ENCODE measurements at places on chromosomes 5 and 9. TPM values are rescaled to one million over a fixed set of nuclear protein-coding genes. Genes with fewer than 3 reads are reported as not detected.
A peak's percentile ranks its signal among the peaks of the same experiment; 100 is the strongest.

DNA sequence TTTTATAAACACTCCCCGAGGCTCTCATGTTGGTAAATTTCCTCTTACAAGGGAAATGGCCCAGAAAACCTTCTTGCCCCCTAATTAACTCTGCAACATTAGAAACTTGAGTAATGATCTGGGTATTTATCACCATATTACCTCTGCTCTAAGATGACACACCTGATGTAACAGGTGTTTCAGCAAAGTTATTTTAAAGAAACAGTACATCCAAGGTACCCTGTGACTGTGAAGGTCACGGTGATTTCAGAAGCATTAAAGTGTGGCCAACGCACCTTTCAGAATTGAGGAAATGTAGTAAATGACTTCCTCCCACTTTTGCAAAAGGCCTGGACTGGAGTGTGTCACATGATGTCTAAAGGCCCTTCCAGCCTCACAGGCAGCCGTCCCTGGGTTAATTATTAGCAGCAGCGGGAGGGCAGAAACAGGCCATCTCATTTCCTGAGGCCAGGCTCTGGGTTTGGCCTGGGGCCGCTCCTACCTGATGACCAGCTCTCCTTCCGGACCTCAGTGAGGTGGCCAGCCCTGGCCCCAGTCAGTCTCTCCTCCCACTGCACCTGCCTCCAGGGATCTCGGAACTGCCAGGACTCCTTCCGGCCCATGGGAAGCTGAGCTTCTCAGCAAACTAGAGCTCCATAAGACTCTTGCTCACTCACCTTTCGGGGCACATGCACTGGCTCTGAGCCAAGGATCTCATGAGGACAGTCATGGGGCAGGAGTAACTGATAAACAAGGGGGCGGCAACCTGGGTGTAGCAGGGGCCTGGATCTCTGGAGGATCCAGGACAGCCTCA, 20.7 kb downstream of the PTPN3 start:
- peak; percentile 74 for DNase-seq
- peak overlapping the region; percentile 78 for H3K27ac ChIP-seq
- H3K4me3 ChIP-seq, result peak overlapping the region; percentile 41
- no peaks in the 10 kb centered on the region for H3K27me3 ChIP-seq
- H3K36me3 ChIP-seq, result no peaks in the 10 kb centered on the region

GRCh38 chr9:28892538-28892937, 1319.3 kb upstream of the C9orf72 start:
- H3K4me3 ChIP-seq, result no peak overlapping the region
- no peak for DNase-seq
- no peaks in the 10 kb centered on the region for H3K27me3 ChIP-seq
- no peaks in the 10 kb centered on the region for H3K4me1 ChIP-seq
- H3K36me3 ChIP-seq, result no peaks in the 10 kb centered on the region

- H3K27ac ChIP-seq, result peak overlapping the region; percentile 80
- no peaks in the 10 kb centered on the region for H3K36me3 ChIP-seq
- H3K4me3 ChIP-seq, result peak overlapping the region; percentile 96
- peaks cover 50% of the 10 kb centered on the region for H3K4me1 ChIP-seq
- DNase-seq, result no peak
Measured at GRCh38 chr9:129027224-129027684, 877 bp downstream of the SH3GLB2 start.

DNA sequence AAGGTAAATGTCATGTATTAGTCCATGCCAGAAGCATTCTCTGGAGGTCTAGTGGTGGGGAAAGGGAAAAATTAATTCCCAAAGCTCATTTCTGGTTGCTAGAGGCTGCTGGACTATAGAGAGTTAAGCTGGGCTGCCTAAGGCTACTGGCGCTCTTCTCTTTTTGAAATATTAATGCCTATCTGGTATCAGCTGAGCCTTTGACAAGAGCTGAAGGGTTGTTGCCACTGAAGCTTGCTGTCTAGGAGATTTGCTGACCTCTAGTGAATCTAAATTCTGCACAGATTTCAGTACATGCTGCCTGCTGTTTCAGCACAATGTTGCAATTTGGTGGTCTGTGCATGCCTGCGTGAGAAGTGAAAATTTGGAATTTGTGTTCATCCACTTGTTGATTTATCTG, 29.1 kb upstream of the PLCXD3 start:
- no peak for DNase-seq
- no peak overlapping the region for H3K4me3 ChIP-seq
- H3K27ac ChIP-seq, result no peak overlapping the region
- H3K27me3 ChIP-seq, result no peaks in the 10 kb centered on the region

DNA sequence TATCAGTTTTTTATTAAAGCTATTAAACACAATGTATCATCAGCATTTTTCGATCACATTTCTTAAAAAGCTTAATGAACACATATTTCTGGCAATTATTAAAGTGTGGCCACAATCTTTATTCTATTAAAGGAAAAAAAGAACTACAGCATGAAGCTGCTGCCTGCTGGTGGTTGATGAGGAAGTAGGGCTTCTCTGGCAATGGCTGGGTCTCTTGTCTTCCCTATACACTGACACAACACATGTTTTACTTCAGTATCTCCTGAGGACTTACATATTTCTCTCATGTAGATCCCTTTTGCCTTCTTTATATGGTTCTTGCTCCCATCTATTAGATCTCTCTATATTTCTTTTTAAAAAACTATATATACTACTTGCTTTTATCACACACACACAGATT, 590.7 kb downstream of the RAB3C start:
- no peaks in the 10 kb centered on the region for H3K36me3 ChIP-seq
- H3K4me1 ChIP-seq, result no peaks in the 10 kb centered on the region
- H3K27ac ChIP-seq, result no peak overlapping the region
- no peak for DNase-seq
- no peaks in the 10 kb centered on the region for H3K27me3 ChIP-seq

GRCh38 chr5:13708432-13708831, 236.1 kb downstream of the DNAH5 start:
- DNase-seq, result no peak
- no peaks in the 10 kb centered on the region for H3K36me3 ChIP-seq
- H3K4me1 ChIP-seq, result no peaks in the 10 kb centered on the region
- H3K27ac ChIP-seq, result no peak overlapping the region
- H3K27me3 ChIP-seq, result no peaks in the 10 kb centered on the region
- H3K4me3 ChIP-seq, result no peak overlapping the region

DNA sequence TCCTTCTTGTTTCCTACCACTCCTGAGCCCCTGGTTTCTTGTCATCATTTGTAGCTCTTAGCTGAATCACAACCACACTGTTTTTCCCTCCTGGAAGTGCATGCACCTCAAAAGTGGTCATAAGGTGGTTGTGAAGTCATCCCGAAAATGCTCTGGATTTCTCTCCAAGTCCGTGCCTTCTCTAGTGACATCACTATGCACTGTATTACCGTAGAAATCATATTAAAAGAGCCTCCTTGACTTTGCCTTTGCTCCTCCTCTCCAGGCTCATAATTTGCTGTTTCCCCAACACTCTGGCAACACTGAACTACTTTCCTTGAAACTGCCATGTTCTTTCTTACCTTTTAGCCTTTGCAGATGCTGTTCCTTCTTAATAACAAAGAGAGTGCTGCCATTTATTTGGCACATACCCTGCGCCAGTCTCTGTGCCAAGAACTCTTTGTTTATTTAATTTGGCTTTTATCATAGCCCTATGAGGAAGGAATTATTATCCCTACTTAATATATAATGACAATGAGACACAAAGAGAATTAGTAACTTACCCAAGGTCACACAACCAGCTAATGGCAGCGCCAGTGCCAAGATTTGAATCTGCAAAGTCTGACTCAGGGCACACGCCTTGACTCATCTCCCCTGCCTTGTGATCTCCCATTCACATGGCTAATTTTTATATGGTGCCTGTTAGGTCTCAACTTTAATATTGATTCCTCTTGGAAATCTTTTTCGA, 115.4 kb downstream of the KIF4B start:
- H3K4me3 ChIP-seq, result no peak overlapping the region
- H3K36me3 ChIP-seq, result no peaks in the 10 kb centered on the region
- no peak for DNase-seq
- peaks cover 74% of the 10 kb centered on the region for H3K27me3 ChIP-seq

DNA sequence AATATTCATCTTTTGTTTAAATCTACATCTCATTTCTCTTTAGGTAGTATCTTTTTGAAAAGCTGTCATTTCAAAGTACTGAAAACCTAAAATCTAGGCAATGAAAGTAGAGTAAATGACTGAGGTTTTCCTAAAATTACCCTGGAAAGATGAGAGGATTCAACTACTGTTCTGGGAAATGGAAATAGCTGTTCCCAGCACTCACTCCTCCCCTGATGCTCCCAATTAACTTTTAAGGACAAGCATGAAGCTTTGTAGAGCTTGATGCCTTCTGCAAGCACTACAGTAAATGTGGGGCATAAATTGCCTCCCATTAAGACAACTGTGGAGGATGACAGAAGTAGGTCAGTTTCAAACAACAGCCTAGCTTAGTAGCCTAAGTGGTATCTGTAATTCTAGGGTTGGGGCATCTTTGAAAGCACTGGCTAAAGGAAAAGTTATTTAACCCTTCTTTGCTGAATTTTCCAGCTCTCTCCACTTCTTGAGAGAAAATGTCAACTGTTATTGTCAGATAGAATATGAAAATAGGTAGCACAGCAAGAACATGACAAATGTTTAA, 100.2 kb upstream of the GNA14 start:
- no peaks in the 10 kb centered on the region for H3K4me1 ChIP-seq
- no peak overlapping the region for H3K27ac ChIP-seq
- H3K27me3 ChIP-seq, result no peaks in the 10 kb centered on the region
- H3K4me3 ChIP-seq, result no peak overlapping the region
- no peak for DNase-seq

The ENHO gene
- 6.1 TPM for total RNA-seq

DNA sequence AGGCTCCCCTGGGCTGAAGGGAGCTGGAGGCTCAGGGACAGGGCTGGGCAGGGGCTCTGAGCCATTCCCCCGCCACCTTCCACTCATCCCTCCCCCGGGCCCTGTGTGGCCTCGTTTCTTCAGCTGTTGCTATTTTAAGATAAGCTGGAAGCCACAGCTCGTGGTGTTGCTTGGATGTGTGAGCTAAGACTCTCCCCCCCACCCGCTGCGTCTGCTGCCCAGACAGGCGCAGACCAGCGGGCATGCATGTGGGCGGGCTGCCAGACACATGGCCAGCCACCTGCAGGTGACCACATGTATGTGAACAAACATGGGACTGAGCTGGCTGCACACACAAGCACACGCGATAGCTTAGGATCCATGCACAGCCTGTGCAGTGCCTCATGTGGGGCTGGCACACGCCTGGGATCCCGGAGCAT, 8.7 kb downstream of the SNCB start:
- no peak overlapping the region for H3K27ac ChIP-seq
- no peak for DNase-seq
- H3K27me3 ChIP-seq, result no peaks in the 10 kb centered on the region
- H3K36me3 ChIP-seq, result no peaks in the 10 kb centered on the region

- DNase-seq, result no peak
- H3K36me3 ChIP-seq, result peaks cover 25% of the 10 kb centered on the region
- H3K27me3 ChIP-seq, result no peaks in the 10 kb centered on the region
- H3K4me1 ChIP-seq, result no peaks in the 10 kb centered on the region
- no peak overlapping the region for H3K27ac ChIP-seq
- H3K4me3 ChIP-seq, result no peak overlapping the region
Measured at GRCh38 chr5:14503017-14503680, 78.4 kb upstream of the OTULINL start.

The NFIB gene
- 6.6 TPM for total RNA-seq

The NSD1 gene
- 58.8 TPM for total RNA-seq

- H3K27me3 ChIP-seq, result no peaks in the 10 kb centered on the region
- no peaks in the 10 kb centered on the region for H3K4me1 ChIP-seq
- no peak overlapping the region for H3K4me3 ChIP-seq
- H3K27ac ChIP-seq, result no peak overlapping the region
Measured at GRCh38 chr9:103167530-103167929, 172.4 kb downstream of the CYLC2 start.

- H3K27ac ChIP-seq, result no peak overlapping the region
- H3K4me1 ChIP-seq, result peaks cover 5% of the 10 kb centered on the region
- no peaks in the 10 kb centered on the region for H3K27me3 ChIP-seq
- H3K36me3 ChIP-seq, result no peaks in the 10 kb centered on the region
- DNase-seq, result no peak
Measured at GRCh38 chr5:103526164-103526915, 36.2 kb downstream of the NUDT12 start.

DNA sequence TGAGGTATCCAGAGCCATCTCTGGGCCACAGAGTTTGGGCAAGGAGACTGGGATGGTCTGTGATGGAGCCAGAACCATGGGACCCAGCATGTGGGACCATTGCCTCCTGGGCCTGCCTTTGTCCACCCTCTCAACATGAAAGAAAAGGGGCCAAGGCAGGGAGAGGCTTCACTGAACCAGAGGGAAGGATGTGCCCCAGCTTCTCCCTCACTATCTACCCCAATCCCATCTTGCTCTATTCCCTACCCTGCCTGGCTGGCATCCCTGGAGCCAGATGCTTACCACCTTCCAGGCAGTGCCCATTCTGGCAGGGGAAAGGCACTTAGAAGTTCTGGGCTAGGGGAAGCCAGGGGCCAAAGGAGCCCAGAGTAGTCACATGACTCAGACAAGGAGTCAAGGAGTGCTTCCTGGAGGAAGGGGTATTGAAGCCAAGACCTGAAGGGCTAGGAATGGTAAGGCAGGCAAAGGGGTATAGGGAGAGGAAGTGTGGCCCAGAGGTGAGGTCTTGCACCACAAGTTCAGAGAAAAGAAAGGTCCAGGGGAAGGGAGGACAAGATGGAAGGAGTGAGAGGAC, 9.8 kb downstream of the PDLIM4 start:
- no peak overlapping the region for H3K4me3 ChIP-seq
- no peak overlapping the region for H3K27ac ChIP-seq
- H3K36me3 ChIP-seq, result no peaks in the 10 kb centered on the region
- peaks cover 36% of the 10 kb centered on the region for H3K4me1 ChIP-seq
- DNase-seq, result no peak
- no peaks in the 10 kb centered on the region for H3K27me3 ChIP-seq

DNA sequence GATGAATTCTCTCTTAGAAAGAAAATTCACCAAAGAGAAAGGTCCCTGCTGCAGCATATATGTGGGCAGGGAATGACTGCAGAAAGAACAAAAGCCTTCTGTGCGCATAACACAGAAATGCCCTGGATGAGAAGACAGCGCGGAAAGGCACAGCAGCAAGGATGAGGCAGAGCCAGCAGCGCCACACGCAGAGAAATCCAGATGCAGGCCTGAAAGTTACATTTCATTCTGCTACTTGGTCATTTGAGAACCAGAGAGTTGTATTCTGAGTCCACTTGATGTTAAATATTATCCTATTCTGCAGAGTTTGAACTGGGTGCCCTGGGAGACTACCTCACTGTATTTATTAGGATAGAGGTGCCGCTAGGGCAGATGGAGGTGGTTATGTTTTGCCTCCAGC, 68.5 kb downstream of the GLDC start:
- no peak overlapping the region for H3K4me3 ChIP-seq
- no peaks in the 10 kb centered on the region for H3K27me3 ChIP-seq
- no peak for DNase-seq
- no peaks in the 10 kb centered on the region for H3K4me1 ChIP-seq
- H3K36me3 ChIP-seq, result no peaks in the 10 kb centered on the region

The PCDHB12 gene
- total RNA-seq, result not detected

- no peak overlapping the region for H3K4me3 ChIP-seq
- no peak overlapping the region for H3K27ac ChIP-seq
- H3K27me3 ChIP-seq, result no peaks in the 10 kb centered on the region
- no peak for DNase-seq
- H3K36me3 ChIP-seq, result no peaks in the 10 kb centered on the region
- H3K4me1 ChIP-seq, result no peaks in the 10 kb centered on the region
Measured at GRCh38 chr5:9284781-9285307, 261.0 kb downstream of the SEMA5A start.

- H3K27me3 ChIP-seq, result no peaks in the 10 kb centered on the region
- DNase-seq, result no peak
- no peaks in the 10 kb centered on the region for H3K4me1 ChIP-seq
- H3K4me3 ChIP-seq, result no peak overlapping the region
- H3K36me3 ChIP-seq, result peaks cover 53% of the 10 kb centered on the region
Measured at GRCh38 chr9:122879443-122879842, 25.7 kb downstream of the RC3H2 start.
